ENCODE measurements at places on chromosomes 1 and 21.

GRCh38 chr1:72634946-72635345 is 352.6 kb upstream of the NEGR1 start:
- H3K4me3 ChIP-seq: no peak overlapping the region
- no peak overlapping the region for H3K27ac ChIP-seq
- H3K4me1 ChIP-seq: no peaks in the 10 kb centered on the region
- no peaks in the 10 kb centered on the region for H3K27me3 ChIP-seq
- H3K36me3 ChIP-seq: no peaks in the 10 kb centered on the region

- H3K4me3 ChIP-seq: no peak overlapping the region
- peak overlapping the region; percentile 52 for H3K27ac ChIP-seq
- peaks cover 29% of the 10 kb centered on the region for H3K4me1 ChIP-seq
- no peaks in the 10 kb centered on the region for H3K36me3 ChIP-seq
- no peak for DNase-seq
Measured at GRCh38 chr21:35399002-35399530, 350.0 kb upstream of the RUNX1 start.

DNA sequence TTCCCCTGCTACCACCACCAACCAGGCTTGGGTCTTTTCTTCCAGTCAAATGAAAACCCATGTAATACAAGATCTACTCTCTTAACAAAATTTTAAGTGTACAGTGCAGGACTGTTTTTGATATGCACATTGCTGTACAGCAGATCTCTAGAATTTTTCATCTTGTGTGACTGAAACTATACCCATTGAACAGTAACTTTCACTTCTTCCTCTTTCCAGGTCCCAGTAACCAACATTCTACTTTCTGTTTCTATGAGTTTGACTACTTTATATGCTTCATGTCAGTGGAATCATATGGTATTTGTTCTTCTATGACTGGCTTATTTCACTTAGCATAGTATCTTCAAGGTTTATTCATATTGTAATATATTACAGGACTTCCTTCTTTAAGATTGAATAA is 45.3 kb upstream of the PLPPR4 start:
- H3K4me3 ChIP-seq: no peak overlapping the region
- H3K27me3 ChIP-seq: peaks cover 2% of the 10 kb centered on the region
- DNase-seq: no peak
- H3K4me1 ChIP-seq: no peaks in the 10 kb centered on the region
- no peak overlapping the region for H3K27ac ChIP-seq
- no peaks in the 10 kb centered on the region for H3K36me3 ChIP-seq

- peaks cover 2% of the 10 kb centered on the region for H3K27me3 ChIP-seq
- H3K4me1 ChIP-seq: no peaks in the 10 kb centered on the region
- no peaks in the 10 kb centered on the region for H3K36me3 ChIP-seq
- no peak for DNase-seq
- H3K4me3 ChIP-seq: no peak overlapping the region
Measured at GRCh38 chr1:45148209-45148825, 58.1 kb downstream of the ZSWIM5 start.

DNA sequence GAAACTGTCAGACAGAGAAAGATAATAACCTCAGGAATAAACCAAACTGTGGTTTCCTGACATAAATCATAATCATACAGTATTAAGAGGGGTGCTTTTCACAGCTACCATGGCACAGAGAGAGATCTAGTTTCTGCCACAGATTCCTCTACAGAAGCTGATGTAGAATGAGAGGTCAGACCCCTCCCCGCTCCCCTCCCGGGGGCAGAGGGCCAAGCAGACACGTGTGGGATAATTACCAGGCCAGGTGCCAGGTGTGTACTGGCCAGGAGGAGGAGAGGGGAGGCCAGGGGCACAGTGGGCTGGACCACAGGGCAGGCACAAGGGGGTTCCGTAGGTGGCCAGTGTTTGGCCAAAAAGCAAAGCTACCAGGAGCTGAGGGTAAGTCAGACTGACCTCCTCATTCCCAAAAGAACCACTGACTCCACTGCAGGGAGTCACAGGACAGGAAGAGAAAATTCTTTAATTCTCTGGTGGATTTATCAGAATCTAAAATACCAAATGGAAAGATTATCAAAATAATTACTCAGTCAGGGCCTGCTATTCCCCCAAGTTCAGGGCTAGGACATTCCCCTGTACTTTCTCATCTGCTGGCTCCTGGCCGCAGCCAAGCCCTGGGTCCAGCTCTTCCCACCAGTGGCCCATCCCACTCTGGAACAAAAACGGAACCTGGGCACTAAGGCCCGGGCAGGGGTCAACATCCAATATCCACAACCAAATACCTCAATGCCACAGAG is 30.0 kb downstream of the C2CD2 start:
- peaks cover 6% of the 10 kb centered on the region for H3K27me3 ChIP-seq
- H3K4me3 ChIP-seq: no peak overlapping the region
- peak overlapping the region; percentile 24 for H3K27ac ChIP-seq
- H3K4me1 ChIP-seq: peaks cover 57% of the 10 kb centered on the region
- no peak for DNase-seq
- peaks cover 6% of the 10 kb centered on the region for H3K36me3 ChIP-seq

GRCh38 chr1:54315099-54315498 is 91.1 kb downstream of the SSBP3 start:
- H3K4me3 ChIP-seq: no peak overlapping the region
- peaks cover 14% of the 10 kb centered on the region for H3K36me3 ChIP-seq
- peak overlapping the region; percentile 26 for H3K27ac ChIP-seq
- DNase-seq: no peak
- H3K27me3 ChIP-seq: no peaks in the 10 kb centered on the region

- no peak overlapping the region for H3K27ac ChIP-seq
- no peaks in the 10 kb centered on the region for H3K36me3 ChIP-seq
- H3K4me1 ChIP-seq: no peaks in the 10 kb centered on the region
- no peak for DNase-seq
- H3K4me3 ChIP-seq: no peak overlapping the region
Measured at GRCh38 chr21:18000981-18001686, 182.0 kb upstream of the C21orf91 start.

DNA sequence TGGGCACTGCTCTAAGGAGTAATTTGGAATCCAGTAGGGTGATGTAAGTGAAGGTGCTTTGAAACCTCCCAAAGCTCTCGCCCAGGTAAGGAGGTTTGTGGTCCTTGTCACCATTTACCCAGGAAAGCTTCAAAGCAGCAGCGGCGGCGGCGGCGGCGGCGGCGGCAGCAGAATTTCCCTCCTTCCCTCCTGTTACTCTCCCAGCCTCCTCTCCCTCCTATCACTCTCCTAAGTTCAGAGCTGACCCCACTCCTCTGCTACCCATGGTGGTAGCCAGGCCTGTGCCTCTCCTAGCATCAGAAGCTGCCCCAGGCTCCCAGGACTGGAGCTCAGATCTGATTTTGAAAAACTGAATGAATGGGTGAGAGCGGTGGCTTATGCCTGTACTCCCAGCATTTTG is 60.7 kb downstream of the ACBD3 start:
- H3K27ac ChIP-seq: no peak overlapping the region
- H3K4me1 ChIP-seq: peaks cover 57% of the 10 kb centered on the region
- no peak overlapping the region for H3K4me3 ChIP-seq

DNA sequence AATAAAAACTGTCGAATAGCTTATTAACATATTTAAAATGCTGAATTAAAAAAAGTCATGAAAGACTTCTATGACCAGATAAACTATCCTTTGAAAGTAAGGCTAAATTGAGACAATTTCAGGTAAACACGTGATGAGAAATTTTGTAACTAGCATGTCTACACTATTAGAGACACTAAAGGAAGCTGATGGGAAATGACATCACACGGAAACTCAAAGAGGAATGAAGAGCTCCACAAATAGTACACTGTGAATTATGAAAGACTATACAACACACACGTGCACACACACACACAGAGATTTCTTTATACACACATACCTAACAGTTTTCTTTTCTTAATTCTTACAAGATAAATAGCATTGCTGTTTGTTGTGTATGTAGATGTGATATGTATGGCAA is 70.9 kb upstream of the PLA2G4A start:
- no peak for DNase-seq

DNA sequence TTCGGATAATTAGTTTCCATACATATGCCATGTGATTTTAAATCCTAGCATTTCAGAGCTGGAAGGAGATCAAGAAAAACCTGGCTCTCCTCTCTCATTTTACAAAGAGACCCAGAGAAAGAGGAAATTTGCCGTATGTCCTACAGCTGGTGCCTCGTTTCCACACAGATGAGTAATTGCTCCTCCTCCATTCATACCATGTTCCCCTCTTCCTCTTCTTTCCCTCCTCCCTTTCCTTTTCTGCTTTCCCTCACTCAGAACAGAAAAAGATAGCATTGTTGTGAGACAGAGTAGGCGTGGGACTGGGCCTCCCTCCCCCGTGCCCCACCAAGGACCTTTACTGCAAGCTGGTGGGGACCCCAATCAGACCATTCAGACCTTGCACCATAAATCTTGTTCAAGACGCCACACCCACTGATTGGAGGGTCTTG is 13.7 kb upstream of the SLC44A3 start:
- peaks cover 6% of the 10 kb centered on the region for H3K4me1 ChIP-seq
- H3K27me3 ChIP-seq: peaks cover 2% of the 10 kb centered on the region
- no peak overlapping the region for H3K27ac ChIP-seq
- no peak for DNase-seq
- H3K4me3 ChIP-seq: no peak overlapping the region

DNA sequence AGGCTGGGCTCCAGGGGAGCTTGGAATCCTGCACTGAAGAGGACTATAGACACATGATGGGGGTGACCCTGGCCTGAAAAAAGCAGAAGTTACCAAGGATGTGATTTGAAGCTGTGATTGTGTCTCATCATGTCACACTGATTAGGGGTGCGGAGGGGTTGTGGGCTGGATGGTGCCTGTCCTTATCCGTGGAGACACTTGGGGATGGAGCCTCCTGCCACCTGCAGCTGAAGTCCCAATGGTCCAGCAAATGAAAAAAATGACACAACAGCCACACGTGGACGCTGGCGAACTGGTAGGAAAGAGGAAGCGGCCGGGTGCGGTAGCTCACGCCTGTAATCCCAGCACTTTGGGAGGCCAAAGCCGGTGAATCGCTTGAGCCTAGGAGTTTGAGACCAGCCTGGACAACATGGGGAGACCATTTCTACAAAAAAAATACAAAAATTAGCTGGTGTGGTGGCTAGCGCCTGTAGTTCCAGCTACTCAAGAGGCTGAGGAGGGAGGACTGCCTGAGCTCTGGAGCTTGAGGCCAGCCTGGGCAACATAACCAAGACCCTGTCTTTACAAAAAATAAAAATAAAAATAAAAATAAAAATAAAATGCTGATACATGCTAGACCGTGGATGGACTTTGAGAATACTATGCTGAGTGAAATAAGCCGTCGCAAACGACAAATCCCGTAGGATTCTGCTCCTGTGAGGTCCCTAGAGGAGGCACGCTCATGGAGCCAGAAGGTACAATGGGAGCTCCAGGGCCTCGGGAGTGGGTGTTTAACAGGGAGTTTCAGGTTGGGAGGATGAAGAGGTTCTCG is 838 bp upstream of the IBA57 start:
- H3K27me3 ChIP-seq: no peaks in the 10 kb centered on the region
- peaks cover 21% of the 10 kb centered on the region for H3K4me1 ChIP-seq

DNA sequence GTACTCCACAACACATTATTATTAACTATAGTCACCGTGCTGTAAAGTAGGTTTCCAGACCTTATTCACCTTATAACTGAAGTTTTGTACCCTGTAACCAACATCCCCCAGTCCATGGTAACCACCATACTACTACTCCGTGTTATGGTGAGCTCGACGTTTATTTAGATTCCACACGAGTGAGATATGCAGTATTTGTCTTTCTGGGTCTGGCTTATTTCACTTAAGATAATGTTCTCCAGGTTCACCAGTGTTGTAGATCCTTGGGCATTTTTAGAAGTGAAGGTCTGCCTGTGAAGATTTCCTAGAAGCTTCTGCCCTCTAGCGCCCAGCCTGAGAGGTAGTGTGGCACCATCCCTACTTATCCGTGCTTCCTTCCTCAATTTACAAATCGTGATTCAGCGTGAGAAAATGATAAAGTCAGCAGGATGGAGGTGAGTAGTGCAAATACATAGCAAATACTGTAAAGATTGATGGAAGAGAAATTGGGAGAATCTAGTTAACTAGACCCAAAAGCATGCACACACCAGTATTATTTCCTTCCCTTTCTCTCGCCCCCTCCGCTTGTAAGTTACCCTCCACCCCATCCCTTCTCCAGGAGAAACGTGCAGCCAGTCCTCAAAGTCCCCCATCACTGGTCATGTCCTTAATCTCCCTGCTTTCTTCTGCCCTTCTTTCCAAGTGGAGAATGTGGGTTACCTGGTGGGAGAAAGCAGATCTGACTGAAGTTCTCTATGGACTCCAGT is 36.0 kb upstream of the DISC1 start:
- no peak overlapping the region for H3K27ac ChIP-seq
- peaks cover 10% of the 10 kb centered on the region for H3K4me1 ChIP-seq
- no peaks in the 10 kb centered on the region for H3K36me3 ChIP-seq
- H3K27me3 ChIP-seq: peaks cover 6% of the 10 kb centered on the region
- DNase-seq: peak; percentile 12

- DNase-seq: no peak
- peaks cover 10% of the 10 kb centered on the region for H3K4me1 ChIP-seq
- H3K36me3 ChIP-seq: peaks cover 2% of the 10 kb centered on the region
- H3K27me3 ChIP-seq: no peaks in the 10 kb centered on the region
- peak overlapping the region; percentile 88 for H3K4me3 ChIP-seq
Measured at GRCh38 chr1:1470626-1471388, 758 bp upstream of the ATAD3B start.

- H3K36me3 ChIP-seq: no peaks in the 10 kb centered on the region
- peak overlapping the region; percentile 54 for H3K27ac ChIP-seq
- no peaks in the 10 kb centered on the region for H3K27me3 ChIP-seq
- no peak overlapping the region for H3K4me3 ChIP-seq
- peaks cover 64% of the 10 kb centered on the region for H3K4me1 ChIP-seq
Measured at GRCh38 chr1:161196521-161197451, 2.1 kb downstream of the ADAMTS4 start.
